GDM1 (cell line): ENCODE measurements at places on chromosomes 5 and 9.

GRCh38 chr9:109002141-109002540 lies 11.2 kb downstream of the CTNNAL1 start:
- no peak for DNase-seq

DNA sequence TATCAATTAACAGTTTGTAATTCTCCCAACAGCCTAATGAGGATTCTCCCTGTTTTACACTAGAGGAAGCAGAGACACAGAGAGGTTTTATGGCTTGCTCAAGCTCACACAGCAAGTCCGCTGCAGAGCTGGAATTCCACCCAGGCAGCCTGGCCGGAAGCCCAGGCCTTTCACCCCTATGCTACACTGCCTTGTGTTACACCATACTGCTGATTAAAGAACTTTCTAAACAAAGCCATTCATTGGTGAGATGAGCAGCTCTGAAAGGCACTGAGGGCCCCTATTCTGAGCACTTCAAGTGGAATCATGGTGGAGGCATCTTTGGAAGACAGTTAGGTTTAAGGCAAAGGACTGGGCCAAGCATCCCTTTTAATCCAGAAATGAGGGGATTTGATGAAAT lies 14.7 kb upstream of the LARP1 start:
- DNase-seq, result no peak

GRCh38 chr5:179237770-179238627 lies 107.3 kb downstream of the ADAMTS2 start:
- DNase-seq, result no peak

GRCh38 chr9:28699632-28700031 lies 1126.4 kb upstream of the C9orf72 start:
- no peak for DNase-seq

DNA sequence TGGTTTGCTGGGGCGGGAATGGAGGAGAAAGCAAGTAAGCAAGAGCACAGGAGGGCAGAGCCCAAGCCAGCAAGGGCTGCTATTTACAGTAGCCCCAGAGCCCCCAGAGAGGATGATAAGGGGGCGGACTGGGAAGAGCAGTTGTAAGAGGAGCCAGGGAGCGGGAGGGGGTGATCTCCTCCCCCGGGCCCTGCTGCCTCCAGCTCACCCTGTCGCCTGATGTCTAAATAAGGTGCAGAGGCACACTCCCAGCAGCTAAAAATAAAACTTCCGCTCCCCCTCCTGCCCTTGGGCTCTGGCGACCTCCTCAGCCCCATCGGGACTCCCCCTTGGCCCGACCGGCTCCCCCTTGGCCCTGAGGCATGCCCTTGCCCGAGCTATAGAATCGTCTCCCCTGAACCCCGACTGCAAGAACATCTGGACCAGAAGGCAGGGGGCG lies 14.4 kb upstream of the CCDC69 start:
- DNase-seq, result no peak

GRCh38 chr9:109101810-109102209 lies 17.9 kb downstream of the TMEM245 start:
- DNase-seq, result no peak

- DNase-seq, result no peak
Measured at GRCh38 chr9:18437315-18438201, 36.4 kb upstream of the ADAMTSL1 start.

DNA sequence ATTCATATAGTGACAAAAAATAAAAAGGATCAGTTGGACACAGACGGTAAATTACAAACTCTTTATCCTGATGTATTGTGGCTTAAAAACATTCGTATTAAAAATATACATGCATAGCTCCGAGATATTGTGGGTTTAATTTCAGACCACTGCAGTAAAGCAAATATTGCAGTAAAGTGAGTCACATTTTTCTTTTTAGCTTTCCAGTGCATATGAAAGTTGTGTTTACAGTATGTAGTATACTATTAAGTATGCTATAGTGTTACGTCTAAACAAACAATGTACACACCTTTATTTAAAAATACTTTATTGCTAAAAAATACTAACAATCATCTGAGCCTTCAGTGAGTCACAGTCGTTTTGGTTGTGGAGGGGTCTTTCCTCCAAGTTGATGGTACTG lies 551.8 kb downstream of the CETN3 start:
- no peak for DNase-seq
